ENCODE measurements at places on chromosomes 6 and 20.

GRCh38 chr6:107231243-107231642, 115.9 kb upstream of the BEND3 start:
- no peak for DNase-seq

- no peak for DNase-seq
Measured at GRCh38 chr6:122838060-122838780, 49.2 kb downstream of the SMPDL3A start.

DNA sequence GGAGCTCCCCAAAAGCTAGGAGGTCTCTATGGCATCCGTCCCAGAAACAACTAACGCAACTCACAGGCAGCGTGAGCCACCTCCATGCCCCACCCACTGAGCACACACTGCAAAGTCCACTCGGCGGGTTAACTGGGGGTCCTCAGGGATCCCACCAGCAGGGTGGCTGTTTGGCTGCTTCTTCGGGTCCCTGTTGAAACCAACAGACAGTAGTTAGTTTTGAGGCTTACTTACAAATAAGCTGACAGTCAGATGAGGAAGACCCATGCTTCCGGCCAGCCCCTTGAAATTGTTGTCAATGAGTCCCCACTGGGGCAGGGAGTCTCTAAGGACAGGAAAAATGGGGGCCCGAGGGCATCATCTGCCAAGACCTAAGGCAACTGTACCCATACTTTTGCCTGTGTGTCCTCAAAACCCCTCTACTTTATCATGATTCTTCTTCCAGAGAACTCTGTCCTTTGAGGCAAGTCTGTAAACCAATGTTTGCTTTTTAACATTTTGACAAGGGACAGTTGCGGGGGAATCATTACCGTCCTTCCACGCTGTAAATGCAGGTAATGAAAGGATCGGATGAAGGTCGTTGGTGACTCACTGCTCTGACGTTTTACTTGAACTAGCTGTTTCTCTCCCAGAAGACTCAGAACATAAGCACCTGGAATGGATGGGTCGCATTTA, 2.2 kb upstream of the PCK1 start:
- DNase-seq, result no peak

GRCh38 chr20:18259730-18260129, 28.6 kb upstream of the ZNF133 start:
- no peak for DNase-seq

DNA sequence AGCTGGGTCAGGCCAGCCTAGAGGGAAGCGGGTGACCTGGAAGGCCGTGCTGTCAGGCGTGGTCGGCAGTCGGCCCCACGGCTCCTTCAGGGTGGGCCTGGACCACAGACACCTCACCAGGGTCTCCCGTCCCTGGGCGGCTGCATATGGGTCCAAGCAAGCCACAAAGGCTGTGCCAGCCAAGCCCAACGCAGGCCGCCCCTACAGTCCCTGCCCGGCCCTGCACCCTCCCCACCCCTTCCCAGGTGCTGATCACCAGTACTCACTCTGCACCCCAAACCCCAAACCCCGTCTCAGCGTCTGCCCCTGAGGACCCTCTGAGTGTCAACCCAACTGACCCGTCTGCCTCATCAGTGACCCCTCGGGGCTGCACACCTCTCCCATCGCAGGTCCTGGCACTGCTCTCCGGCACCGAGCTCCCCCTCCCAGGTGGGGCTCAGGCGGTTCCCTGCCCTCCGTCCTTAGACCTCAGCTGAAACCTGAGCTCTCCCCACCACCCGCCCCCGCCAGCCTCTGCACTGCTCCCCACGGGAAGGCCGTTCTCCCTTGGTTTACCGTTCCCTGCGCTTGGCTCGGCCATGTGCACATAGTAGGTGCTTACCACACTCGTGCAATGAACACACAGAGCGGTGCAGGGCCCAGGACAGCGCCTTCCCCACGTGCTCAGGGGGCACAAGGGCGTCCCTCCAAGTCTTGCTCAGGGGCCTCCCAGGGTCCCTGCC, 1.5 kb upstream of the PPDPF start:
- DNase-seq, result no peak

GRCh38 chr20:19620446-19620845, 137.6 kb upstream of the RIN2 start:
- no peak for DNase-seq
